ENCODE measurements at places on chromosomes 1 and 21.

GRCh38 chr1:206757524-206758266 lies 12.9 kb upstream of the IL19 start:
- DNase-seq: no peak

DNA sequence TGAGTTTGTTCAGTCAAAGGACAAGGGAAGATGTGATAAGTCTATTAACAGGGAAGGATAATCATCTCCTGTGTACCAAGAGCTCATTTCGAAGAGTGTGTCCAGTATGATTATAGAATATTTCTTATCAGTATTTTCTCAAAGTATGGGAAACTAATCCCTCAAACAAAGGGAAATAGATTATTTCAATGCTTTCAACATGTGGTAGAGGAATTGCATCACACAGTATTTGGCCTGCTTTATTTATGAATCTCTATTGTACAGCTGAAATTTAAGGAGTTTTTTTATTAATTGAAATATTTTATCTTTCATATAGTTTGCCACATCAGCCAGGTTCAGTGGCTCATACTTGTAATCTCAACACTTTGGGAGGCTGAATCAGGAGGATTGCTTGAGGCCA lies 151.0 kb downstream of the CLEC20A start:
- DNase-seq: peak; percentile 20

DNA sequence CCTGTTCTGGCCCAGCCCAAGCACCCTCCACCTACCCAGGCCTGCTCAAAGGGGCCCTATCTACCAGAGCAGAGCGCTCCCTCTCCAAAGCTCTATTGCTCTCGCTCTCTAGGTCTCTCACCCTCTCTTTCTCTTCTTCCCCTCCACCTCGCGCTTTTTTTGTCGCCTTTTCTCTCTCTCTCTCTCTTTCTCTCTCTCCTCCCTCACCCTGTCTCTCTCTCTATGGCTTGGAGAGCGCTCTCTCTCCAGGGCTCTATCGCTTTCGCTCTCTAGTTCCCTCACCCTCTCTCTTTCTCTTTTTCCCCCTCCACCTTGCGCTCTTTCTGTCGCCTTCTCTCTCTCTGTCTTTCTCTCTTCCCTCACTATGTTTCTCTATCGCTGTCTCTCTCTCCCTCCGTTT lies 3.4 kb upstream of the ZNF678 start:
- DNase-seq: no peak

DNA sequence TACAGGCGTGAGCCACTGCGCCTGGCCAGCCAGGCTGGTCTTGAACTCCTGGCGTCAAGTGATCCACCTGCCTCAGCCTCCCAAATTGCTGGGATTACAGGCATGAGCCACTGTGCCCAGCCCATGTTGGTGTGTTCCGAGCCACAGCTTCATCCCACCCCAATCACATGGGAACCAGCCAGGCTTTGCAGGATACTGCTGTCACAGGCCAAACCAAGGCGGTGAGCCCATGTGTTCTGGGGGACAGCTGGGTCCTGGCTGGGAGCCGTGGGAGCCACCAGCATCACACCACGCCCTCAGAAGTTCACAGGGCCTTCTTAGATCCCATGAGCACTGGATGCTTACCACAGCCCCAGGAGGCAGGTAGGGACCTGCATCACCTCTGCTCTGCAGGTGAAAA lies 56.9 kb downstream of the DHRS3 start:
- no peak for DNase-seq

GRCh38 chr1:234408757-234409156 lies 35.5 kb downstream of the COA6 start:
- DNase-seq: no peak

DNA sequence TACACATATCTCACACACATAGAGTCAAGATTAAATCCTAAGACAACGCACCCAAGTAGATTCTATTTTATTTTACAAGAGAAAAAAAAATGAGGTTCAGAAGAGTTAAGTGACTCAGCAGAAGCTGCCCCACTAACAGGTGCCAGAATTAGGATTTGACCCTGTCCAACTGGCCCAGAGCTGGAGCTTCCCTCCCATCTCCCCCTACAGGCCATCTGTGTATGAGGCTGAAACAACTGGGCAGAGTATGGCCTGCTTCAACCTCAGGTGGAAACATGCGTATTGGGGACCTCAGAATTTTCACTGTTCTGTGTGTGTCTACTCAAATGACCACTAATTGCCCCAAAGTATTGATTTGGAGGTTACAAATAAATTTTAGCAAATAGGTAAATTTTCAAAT lies 29.9 kb downstream of the PSMG1 start:
- DNase-seq: no peak

- DNase-seq: no peak
These were observed 116.5 kb upstream of the C1orf174 start for GRCh38 chr1:4016351-4017130.

- no peak for DNase-seq
These were observed 13.0 kb upstream of the PPP1R15B start for GRCh38 chr1:204424621-204425020.

DNA sequence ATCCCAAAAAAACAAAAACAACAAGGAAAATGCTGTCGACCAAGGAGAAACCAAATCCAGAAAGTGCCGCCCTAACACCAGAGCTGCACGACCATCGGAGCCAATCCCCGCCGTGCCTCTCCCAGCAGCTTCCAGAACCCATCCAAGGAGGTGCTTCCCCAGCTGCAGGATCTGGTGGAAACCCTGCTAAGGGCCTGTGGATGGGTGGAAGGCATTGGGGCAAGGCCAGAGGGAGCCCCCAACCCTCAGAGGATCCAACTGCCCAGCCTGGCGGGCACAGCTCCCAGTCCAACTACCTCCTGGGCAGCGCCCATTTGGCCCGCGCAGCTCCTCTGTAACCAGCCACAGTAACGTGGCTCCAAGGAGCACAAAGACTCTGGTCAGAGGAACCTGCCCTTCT lies 81.6 kb downstream of the NPHP4 start:
- DNase-seq: no peak

GRCh38 chr1:110210604-110211495 lies 736 bp downstream of the KCNC4 start:
- no peak for DNase-seq

GRCh38 chr1:170076199-170076598 lies 1.7 kb upstream of the KIFAP3 start:
- DNase-seq: no peak

- DNase-seq: no peak
These were observed 370.5 kb upstream of the PBX1 start for GRCh38 chr1:164188497-164188896.

DNA sequence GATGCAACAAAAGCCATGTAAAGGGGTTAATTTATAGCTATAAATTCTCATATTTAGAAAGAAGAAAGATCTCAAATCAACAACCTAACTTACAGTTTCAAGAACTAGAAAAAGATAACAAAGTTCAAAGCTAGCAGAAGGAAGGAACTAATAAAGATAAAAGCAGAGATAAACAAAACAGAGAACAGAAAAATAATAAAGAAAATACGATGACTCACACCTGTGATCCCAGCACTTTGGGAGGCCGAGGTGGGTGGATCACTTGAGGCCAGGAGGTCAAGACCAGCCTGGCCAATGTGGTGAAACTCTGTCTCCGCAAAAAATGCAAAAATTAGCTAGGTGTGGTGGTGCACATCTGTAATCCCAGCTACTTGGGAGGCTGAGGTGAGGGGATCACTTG lies 12.4 kb upstream of the TMEM183A start:
- DNase-seq: no peak

DNA sequence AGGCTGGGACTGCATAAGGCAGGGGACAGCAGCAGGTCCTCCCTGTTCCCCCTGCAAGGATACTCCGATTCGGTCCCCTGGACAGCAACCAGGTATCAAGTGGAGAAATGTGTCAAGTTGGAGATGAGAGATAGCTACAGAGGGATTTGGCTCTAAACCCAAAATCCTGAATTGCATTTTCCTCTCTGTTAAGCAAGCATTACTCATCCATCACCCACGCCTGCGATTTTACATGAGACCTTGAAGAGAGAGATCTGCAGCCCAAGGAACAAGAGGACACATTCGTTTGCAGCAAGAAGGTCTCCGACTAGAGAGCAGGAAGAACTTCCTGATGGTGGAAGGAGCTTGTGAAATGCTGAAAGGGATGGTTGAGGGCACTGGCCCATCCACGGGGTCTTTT lies 21.9 kb downstream of the SYT2 start:
- no peak for DNase-seq

DNA sequence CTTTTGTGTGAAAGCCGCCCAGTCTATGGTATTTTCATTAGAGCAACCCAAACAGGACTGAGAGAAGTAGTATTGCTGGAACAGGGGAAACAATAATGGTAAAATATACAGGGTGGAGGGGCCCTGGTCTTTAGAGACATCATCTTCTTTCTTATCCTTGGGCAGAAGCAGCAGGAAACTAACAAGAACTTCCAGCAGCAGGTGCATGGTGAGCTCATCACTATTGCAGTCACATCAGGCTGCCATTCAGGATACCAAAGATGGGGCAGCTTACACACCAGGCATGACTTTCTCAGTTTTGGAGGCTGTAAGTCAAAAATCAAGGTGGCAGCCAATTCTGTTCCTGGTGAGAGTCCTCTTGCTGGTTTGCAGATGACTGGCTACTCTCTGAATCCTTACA lies 478.3 kb upstream of the RUNX1 start:
- no peak for DNase-seq

DNA sequence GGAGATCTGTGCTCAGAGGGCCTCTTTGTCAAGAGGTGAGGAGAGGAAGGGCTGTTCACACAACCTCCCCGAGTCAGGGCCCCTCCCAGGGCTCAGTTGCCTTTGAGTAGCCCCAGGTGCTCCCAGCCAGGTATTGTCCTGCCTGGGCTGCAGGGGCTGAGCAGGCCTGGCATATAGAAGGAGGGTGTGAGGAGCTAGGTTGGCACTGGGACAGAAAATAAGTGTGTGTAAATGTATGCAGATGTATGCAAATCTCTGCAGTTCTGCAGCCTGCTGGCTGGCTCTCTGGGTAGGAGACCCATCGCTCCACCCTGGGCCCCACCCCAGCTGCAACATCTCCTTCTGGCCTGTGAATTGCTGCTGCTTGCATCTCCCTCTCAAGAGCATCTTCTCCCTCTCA lies 52.4 kb downstream of the NAV1 start:
- no peak for DNase-seq

- no peak for DNase-seq
These were observed 128.8 kb downstream of the RRAGC start for GRCh38 chr1:38730511-38731397.

- DNase-seq: no peak
These were observed 12.8 kb downstream of the GFI1 start for GRCh38 chr1:92473781-92474495.

DNA sequence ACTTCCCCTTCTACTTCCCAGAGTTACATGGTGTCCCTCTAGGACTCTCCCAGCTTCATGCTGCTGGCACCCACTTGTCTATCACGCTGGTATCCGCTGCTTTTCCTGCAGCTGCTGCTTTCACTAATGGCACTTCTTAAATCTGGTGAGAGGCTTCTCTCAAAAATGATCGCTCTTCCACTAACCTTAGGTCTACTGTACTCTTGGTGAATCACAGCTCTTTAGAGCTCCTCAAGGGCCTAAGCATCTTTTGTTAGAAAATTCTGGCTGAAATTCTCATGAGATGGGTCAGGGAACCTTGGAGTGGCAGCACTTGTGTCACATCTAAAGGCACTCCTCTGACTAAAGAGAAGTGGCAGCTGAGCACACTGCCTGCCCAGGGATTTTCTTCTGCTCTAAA lies 32.1 kb downstream of the ZMYND12 start:
- no peak for DNase-seq

GRCh38 chr1:41810446-41810845 lies 108.3 kb downstream of the HIVEP3 start:
- no peak for DNase-seq

- DNase-seq: no peak
These were observed 17.0 kb upstream of the TRIM45 start for GRCh38 chr1:117138561-117138960.

GRCh38 chr1:69148731-69149130 lies 419.0 kb upstream of the LRRC7 start:
- no peak for DNase-seq
